ENCODE measurements at places on chromosomes 6 and 20. TPM values are rescaled to one million over a fixed set of nuclear protein-coding genes. Genes with fewer than 3 reads are reported as not detected.

The OXT gene
- total RNA-seq: 3.7 TPM

The PRICKLE4 gene
- 1.9 TPM for total RNA-seq

The SIRPB1 gene
- total RNA-seq: 1.9 TPM

The RPS18 gene
- 685 TPM for total RNA-seq

The NKX2-2 gene
- 0.16 TPM for total RNA-seq

The FOXA2 gene
- 0.24 TPM for total RNA-seq
